ENCODE measurements at places on chromosomes 5 and 9.
A peak's percentile ranks its signal among the peaks of the same experiment; 100 is the strongest.

- DNase-seq: no peak
Observed at GRCh38 chr5:87949676-87950631, 318.7 kb downstream of the TMEM161B start.

DNA sequence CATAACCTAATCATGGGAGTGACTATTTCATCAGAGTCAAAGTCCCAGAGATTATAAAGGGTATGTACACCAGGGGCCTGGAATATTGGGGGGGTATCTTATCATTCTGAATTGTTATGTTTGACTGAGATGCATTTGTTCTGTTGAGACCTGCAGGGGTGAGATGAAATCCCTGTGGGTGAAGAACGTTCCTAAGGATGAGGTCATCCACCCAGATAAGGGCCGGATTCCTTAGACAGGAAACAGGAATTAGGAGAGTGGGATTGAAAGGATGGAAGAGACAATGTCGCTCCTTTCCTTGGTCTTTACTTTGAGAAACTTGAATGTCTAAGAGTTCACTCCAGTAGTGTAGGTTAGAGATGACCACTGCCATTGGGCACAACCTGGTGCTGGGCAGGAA lies 54.7 kb downstream of the GAS1 start:
- no peak for DNase-seq

DNA sequence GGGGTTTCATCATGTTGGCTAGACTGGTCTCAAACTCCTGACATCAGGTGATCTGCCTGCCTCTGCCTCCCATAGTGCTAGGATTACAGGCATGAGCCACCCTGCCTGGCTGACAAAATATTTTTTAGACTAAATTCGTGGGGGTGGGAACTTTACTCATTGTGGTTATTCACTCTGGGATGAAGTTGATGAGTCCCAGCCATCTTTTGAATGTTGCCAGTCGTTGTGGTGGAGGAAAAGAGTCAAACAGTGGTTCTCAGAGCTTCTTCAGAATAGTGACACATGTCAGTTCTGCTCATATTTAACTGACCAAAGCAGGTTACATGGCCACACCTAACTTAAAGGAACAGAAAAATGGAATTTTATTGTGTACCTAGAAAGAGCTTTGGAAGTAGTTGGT lies 6.9 kb downstream of the SREK1 start:
- no peak for DNase-seq

DNA sequence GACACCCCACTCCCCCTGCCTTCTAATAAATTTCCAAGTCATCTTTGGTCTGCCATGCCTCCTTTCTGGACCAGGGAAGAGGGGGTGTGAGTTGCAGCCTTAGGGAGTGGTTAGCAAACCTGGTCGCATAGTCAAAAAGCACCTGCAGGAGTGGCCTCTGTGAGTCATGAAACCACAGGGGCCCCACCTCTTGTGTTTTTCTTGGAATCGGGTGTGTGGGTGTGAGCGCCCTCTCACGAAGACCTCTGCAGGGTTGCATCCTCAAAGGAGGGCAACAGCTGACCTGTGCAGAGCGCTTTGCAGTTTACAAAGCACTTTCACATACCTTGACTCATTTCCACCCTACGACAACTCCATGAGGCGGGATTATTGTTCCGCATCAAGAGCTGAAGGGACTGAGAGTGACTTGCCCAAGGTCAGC lies 36.8 kb upstream of the TEX48 start:
- no peak for DNase-seq

DNA sequence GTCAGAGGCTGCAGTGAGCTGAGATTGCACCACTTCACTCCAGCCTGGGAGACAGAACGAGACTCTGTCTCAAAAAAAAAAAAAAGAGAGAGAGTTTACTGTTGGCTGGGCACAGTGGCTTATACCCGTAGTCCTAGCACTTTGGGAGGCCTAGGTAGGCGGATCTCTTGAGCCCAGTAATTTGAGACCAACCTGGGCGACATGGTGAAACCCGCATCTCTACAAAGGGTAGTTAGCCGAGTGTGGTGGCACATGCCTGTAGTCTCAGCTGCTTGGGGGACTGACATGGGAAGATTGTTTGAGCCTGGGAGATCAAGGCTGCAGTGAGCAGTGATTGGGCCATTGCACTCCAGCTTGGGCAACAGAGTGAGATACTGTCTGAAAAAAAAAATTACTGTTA lies 12.6 kb downstream of the HABP4 start:
- DNase-seq: no peak

- DNase-seq: no peak
Observed at GRCh38 chr5:143376195-143376779, 27.2 kb downstream of the NR3C1 start.

- DNase-seq: no peak
Observed at GRCh38 chr9:34332076-34332964, 3.0 kb downstream of the NUDT2 start.

- DNase-seq: no peak
Observed at GRCh38 chr9:19941874-19942273, 153.0 kb upstream of the SLC24A2 start.

GRCh38 chr5:157126-157715 lies 34.1 kb upstream of the LRRC14B start:
- DNase-seq: no peak

GRCh38 chr9:134871697-134872340 lies 8.8 kb upstream of the FCN2 start:
- no peak for DNase-seq

GRCh38 chr5:69030358-69031062 lies 63.3 kb upstream of the SLC30A5 start:
- DNase-seq: no peak

DNA sequence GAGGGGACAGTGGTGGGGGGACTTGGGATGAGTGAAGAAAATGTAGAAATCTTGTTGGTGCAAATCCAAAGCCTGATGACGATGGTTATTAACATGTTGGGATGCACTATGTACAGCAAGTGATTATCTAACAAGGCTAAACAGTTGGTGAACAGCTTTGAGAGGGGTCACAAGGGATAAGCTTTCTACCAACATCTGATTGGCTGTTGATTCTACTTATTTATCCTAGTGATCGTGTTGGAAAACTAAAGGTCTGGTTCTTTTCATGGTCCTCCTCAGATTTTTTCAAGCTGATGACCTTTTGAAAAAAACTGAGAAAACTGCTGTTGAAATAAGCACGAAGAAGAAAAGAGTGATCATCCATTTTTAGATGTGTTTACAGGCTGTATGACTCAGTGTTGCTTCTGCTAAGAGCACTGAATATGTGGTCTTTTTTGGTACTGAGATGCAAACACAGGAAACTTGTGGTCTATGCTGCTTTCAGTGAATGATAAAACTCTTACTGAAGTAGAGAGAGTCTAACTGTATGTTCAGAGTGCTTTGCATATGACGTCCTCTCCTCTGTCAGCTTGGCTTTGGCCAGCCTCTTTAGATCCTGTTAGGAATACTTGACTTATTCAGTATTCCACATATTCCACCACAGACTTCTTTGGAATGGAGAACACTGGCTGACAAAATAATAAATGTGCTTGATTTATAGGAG lies 174.8 kb downstream of the SLF1 start:
- DNase-seq: peak; percentile 21

- no peak for DNase-seq
Observed at GRCh38 chr5:523441-524222, 617 bp downstream of the SLC9A3 start.

DNA sequence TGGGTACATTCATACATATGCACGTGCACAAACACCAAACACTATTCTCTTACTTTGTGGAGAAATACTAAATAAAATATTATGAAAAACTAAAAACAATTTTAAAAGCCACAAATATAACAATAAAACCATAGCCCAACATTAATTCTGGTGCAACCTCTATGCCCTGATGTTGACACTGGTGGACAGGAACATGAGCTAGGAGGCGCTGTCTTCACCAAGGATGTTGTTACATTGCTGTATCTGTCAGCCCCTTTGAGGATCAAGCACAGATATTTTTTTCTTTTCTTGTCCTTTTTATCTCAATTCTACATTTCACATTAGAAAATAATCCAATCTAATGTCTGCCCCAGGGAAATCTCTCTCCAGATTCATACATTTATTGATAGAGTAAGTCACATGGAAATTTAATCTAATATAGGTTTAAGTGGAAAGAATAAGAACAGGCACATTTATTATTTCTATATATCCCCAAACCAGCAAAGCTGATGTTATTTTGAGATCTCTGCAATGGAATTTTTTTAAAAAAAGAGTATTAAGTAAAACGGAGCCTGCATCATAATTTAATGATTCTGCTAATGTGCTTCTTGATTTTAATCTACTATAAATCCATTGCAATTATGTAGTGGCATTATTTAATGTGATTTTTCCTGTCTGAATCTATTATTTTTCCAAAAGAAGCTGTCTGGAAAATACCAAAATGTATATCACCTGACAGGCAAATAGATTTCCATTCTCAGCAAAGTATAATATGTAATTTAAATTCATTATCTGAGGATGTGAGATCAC lies 716.5 kb downstream of the MTRR start:
- no peak for DNase-seq

DNA sequence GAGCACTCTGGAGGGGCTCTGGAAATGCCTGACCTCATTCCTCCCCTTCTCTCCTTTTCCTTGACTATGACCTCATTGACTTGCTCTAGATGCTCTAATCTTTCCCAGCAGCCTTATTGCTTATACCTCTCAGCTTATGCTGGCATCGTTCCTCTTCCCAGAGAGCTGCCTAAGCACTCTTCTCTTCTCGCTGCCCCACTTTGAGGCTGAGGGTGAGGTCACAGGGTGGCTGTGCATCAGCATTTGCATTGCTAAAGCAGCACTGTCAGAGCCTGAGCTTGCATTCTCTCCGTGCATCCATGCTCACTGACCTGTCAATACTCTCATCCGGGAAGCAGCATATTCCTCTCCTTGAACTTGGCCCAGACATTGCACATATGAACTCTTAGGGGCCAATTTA lies 96.4 kb upstream of the NTRK2 start:
- DNase-seq: no peak

DNA sequence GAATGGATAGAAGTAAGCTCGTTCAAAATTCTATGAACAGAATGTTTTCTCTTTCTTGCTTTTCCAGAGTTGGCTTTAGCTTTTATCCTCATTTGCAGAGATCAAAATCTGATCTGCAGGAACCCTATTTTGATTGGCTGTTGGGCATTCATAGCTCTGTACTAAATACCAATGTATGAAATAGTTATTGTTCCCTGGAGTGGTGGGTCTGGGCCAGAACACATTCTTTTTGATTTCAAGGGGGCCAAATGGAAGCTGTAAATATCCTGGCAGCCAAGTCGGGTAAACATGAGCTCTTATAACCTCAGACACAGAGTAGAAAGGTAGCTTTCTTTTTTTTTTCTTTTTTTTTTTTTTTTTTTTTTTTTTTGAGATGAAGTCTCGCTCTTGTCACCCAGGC lies 241.5 kb downstream of the PDZD2 start:
- no peak for DNase-seq

DNA sequence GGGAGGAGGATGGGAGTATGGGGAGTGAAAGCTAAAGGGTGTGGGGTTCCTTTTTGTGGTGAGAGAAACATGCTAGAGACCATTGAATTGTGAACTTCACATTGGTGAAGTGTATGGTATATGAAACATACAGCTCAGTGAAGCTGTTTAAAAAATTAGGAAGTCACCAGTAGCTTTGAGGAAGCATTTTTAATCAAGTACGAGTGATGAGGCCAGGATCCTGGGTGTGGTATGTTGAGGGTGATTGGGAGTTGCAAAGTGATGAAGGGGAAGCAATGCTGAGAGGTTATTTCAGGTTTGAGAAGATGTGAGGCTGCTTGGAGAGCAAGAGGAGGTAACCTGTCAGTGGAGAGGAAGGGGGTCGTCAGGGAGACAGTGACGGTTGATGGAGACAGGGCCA lies 22.7 kb upstream of the CLK4 start:
- DNase-seq: no peak

- DNase-seq: no peak
Observed at GRCh38 chr9:96186591-96187011, 115.4 kb downstream of the HSD17B3 start.

GRCh38 chr9:4366591-4367330 lies 66.9 kb upstream of the GLIS3 start:
- DNase-seq: no peak

DNA sequence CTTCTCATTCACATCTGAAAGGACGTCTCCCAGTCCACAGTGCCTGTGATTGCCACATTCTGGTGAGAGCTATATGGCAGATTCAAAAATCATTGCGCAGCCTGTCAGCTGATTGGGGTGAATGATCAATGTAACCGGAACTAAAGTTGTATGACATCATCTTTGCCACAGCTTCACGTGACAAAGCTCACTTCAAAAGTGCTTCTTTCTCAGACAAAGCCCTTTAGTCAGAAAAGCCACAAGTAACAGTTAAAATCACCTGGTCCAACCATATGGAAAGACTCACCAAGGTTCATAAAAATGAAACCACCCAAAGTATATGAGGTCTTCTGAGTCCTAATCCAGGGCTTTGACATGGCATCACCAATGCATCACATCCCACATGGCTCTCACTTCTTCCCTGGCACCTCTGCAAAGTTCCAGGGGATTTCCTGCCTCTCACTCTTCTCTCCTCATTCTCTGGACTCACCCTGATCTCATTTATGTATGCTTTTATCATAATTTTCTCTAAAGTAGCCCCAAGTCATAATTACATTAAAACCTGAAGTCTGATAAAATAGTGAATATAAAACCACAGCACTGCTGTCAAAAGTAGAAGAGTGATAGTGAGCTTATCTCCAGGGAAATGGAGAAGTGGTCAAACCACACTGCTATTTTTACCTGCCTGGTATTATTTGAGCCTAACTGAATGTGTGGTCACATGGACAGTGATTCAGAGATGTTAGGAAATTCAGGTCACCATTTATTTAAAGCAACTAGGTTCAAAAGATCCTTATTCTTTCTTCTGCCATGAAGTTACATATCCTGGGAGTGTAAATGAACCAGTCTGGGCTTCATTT lies 193.1 kb upstream of the PTGER4 start:
- DNase-seq: no peak

DNA sequence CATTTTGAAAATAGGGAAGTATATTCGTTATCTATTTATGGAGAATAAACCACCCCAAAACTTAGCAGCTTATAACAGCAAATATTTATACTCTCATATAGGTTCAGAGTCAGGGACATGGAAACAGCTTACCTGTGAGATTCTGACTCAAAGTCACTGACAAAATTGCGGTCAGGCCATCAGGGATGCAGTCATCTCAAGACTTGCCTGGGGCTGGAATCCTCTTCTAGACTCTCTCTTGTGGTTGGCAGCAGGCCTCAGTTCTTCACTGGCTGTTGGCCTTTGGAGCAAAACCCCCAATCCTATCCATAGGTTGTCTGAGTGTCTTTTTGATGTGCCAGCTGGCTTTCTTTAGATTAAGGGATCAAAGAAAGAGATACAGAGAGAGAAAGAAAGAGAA lies 275.6 kb downstream of the SEC61B start:
- no peak for DNase-seq

DNA sequence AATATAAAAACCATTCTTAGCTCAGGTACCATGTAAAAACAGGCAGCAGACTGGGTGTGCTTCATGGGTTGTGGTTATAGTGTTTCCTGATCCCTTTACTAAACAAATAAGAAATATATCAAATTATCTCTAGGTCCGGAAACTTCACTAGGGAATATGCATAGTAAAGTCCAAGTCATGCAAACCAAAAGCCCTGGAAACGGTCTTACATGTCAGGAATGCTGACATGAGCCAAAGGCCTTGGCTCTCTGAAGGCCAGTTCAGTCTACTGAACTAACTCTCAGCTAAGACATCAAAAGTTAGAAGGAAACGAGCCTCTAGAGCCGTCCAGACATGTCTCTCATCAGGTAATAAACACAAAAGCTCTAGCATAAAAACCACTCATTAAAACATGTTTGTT lies 778.9 kb upstream of the ZNF608 start:
- DNase-seq: no peak

GRCh38 chr5:124580925-124581737 lies 165.3 kb downstream of the ZNF608 start:
- no peak for DNase-seq

Measured in GM12892 (cell line).